ENCODE measurements at places on chromosomes 2 and 18.
A peak's percentile ranks its signal among the peaks of the same experiment; 100 is the strongest.

DNA sequence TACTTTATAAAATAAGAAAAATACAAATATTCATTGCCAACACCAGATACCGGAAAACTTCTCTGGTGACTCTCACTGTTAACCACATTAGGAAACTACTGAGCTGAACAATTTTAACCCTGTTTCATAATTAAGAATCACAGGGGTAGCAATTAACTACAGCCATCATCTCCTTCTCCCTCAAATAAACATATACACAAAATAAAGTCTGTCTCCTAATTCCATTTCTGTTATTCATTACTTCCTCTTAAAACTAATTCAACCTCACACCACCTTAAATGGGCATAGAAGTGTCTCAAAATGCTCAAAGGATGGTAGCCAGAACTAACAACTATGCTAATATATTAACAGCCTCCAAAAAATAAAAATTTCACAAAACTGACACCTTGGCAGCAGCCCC lies 60.7 kb downstream of the ACVR1 start:
- no peak for DNase-seq

- peak; percentile 86 for DNase-seq
Observed at GRCh38 chr2:69138793-69139459, 125.9 kb downstream of the ANTXR1 start.

DNA sequence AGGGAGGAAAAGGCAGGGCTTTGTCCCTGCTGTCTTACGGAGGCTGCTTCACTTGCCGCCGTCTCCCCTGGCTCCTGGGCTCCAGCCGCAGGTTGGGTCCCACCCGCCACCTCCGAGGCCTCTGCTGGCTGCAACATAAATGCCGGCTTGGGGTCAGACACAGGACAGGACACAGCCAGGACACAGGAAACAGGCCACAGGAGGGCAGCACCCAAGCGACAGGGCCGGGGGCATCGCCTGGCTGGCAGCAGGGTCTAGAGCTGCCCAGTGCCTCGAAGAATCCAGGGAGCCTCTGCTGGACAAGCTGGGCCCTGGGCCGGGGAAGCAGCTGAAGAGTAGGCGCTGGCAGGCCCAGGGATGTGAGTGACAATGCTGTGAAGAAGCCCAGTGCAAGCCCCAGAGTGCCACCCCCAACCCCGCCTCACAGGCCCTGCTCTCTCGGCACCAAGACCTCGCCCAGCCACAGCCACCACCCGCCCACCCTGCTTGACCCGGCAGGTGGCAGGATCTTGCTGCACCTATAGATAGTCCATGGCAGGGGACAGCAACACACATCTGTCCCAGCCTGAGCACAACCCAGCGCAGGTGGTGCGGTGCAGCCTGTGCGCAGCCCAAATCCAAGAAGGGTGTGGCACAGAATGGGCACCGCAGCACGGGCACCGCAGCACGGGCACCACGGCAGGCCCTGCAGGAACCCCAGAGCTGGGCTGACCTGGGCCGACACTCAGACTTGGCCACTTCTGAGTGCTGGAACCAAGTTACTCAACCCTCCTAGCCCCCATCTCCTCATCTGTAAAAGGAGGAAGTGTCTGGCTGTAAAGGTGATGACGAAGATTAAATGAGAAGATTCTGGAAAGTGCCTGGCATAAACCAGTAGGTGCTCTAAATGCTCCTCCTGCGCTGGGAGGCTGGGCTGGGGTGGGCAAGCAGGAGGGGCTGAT lies 55.6 kb downstream of the BIN1 start:
- no peak for DNase-seq

DNA sequence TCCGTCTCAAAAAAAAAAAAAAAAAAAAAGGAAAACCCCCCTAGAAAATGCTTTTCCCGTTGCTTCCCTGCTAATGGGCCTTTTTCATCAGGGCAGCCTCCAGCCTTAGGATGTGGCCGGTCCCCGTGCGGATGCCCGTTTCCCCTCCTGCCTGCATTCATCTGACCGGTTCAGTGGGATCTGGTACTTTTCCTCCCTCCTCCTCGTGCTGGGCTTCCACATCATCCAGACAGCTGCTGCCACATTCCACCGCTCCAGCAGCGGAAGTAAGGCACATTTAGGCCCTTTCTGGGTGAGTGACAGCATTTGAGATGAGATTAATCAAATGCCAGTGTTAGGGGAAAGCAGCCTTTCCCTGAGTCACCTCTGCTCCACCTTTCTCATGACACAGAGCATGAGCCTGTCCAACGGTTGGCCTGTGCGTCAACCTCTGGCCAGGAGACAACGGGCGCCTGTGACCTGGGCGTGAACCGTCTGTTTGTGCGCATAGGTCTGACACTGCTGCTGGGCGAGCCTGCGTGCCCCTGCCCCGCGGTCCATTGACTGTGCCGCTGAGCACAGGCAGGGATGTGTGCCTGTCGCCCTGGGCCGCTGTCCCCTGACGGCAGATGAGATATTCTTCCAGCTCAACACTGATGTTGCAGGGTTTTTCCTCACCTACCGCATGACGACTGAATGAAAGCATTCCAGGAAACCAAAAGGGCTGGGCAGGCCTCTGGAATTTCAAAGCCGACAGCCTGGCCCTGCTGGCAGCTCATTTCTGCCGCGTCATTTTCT lies 174.0 kb downstream of the TGIF1 start:
- peak; percentile 97 for DNase-seq

DNA sequence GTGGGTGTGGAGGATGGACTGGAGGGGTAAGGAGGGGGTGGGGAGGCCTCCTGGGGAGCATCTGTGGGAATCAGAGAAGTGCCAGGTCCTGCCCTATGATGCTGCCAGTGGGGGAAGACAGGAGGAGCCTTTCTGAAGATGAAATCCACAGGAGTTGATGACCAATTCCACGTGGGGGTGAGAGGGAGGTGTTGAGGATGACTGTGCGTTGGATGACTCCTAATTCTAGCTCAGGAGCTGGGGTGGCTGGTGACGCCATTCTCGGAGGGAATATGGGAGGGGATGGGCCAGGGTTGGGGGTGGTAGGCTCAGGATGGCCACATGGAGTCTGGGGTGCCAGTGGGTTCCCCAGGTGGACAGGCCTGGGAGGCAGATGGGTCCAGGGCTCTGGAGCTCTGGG lies 32.3 kb downstream of the EMX1 start:
- no peak for DNase-seq

DNA sequence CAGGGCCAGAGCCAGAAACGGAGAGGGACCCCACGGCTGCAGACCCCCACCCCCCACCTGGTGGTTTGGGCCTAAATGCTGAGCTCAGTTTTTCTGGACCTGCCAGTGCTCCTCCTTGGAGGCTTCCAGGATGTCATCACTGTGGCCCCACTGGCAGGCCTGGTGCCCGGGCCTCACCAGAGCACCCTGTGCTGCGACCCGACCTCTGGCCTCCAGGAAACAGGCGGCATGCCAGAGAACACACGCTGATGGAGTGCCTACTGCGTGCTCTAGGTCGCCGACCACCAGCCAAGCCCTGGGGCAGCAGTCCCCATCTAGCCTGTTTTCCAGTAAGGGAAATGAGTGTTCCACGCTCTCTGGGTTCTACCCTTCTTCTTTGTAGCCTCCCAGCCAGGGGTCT lies 33.8 kb downstream of the HS6ST1 start:
- DNase-seq: no peak

GRCh38 chr2:121342751-121343150 lies 57.7 kb upstream of the TFCP2L1 start:
- DNase-seq: no peak

GRCh38 chr2:80737047-80737446 lies 432.5 kb upstream of the LRRTM1 start:
- DNase-seq: no peak

DNA sequence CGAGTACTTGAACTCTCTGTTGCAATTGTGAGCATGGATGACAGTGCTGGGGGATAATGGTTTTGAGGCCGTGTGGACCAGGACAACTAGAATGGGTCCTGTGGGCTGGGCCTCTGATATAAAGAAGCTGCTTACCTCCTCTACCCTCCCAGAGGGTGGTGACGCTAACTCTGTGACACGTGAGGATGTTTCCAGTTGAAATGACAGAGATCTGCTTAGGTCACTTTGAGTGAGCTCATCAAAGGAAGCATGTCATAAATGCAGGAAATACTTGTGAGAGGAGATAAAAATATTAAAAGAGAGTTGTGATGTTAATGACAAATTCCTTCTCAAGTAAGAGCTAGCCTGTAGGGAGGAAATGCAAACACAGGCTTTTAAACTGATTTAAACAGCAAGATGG lies 16.4 kb downstream of the RMC1 start:
- peak; percentile 42 for DNase-seq

DNA sequence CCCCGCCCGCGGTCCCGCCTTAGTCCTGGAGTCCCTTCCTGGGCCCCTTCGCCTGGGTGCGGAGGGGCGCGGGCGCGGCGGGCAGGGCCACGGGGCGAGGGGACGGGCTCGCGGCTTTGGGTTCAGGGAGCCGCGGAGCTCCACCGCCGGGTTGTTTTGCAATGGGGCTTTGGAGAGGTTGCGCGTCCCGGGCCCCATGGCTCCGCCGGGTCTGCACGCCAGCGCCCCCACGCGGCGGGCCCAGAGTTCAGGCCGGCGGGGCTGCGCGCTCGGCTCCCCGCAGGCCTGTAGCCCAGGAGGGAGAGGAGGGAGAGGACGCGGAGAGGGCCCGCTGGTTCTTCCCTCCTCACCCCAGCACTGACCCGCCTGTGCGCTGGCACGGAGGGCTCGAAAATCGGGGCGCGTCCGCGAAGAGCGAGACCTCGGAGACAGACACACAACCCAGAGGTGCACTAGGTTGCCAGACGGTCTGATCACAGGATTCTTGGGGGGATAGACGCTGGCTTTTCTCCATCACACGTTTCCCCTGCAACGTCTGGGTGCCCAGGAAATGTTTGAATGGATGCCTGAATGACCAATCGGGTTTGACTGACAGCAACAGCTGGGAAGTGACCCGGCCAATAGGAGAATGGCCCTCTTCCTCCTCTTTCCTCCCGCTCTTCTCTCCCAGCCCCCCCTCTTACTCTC lies 4.9 kb upstream of the SIX2 start:
- DNase-seq: peak; percentile 69

Measured in fibroblast of pulmonary artery (primary cell).